Placental pericyte (primary cell): ENCODE measurements at places on chromosomes 7 and 10. TPM values are rescaled to one million over a fixed set of nuclear protein-coding genes. Genes with fewer than 3 reads are reported as not detected.

The SCIN gene
- 1.8 and 3.6 TPM in 2 replicates for total RNA-seq

The ADD3 gene
- total RNA-seq, result 102 and 168 TPM in 2 replicates

The SFXN3 gene
- total RNA-seq, result 67.0 and 145 TPM in 2 replicates

The ADIRF gene
- total RNA-seq, result 1.0 TPM in 1 of 2 replicates, not detected in the other

The GRID2IP gene
- total RNA-seq, result not detected in 2 replicates

The IL6 gene
- 64.7 and 659 TPM in 2 replicates for total RNA-seq

The HMX3 gene
- not detected in 2 replicates for total RNA-seq

The KCNH2 gene
- 0.22 TPM in 1 of 2 replicates, not detected in the other for total RNA-seq

The TWIST1 gene
- 34.4 and 35.5 TPM in 2 replicates for total RNA-seq

The TNS3 gene
- 107 and 172 TPM in 2 replicates for total RNA-seq

The PODXL gene
- 0.88 and 34.9 TPM in 2 replicates for total RNA-seq

The CNPY1 gene
- total RNA-seq, result not detected in 2 replicates

The HTR5A gene
- total RNA-seq, result not detected in 2 replicates

The DLX6 gene
- total RNA-seq, result not detected in 2 replicates

The PRTFDC1 gene
- total RNA-seq, result 11.8 and 15.6 TPM in 2 replicates

The MUC3A gene
- not detected in 2 replicates for total RNA-seq

The ZNF727 gene
- not detected in 2 replicates for total RNA-seq

The COX19 gene
- 9.2 and 11.2 TPM in 2 replicates for total RNA-seq

The HPS1 gene
- 40.4 and 68.5 TPM in 2 replicates for total RNA-seq

The TSPAN12 gene
- total RNA-seq, result 0.44 and 1.3 TPM in 2 replicates
